ENCODE measurements at places on chromosomes 1 and 21. TPM values are rescaled to one million over a fixed set of nuclear protein-coding genes. Genes with fewer than 3 reads are reported as not detected.

SHISAL2A gene
- total RNA-seq, result 0.81 TPM

HCRTR1 gene
- not detected for total RNA-seq

PRAMEF13 gene
- not detected for total RNA-seq

GRCh38 chr1:200692316-200692715, 22.6 kb upstream of the DDX59 start:
- no peaks in the 10 kb centered on the region for H3K27me3 ChIP-seq
- H3K36me3 ChIP-seq, result no peaks in the 10 kb centered on the region
- H3K27ac ChIP-seq, result no peak overlapping the region
- no peak for DNase-seq
- H3K4me3 ChIP-seq, result no peak overlapping the region
- no peaks in the 10 kb centered on the region for H3K4me1 ChIP-seq

- no peaks in the 10 kb centered on the region for H3K4me1 ChIP-seq
- no peak for DNase-seq
- no peak overlapping the region for H3K27ac ChIP-seq
- H3K4me3 ChIP-seq, result no peak overlapping the region
Measured at GRCh38 chr1:171873664-171874063, 32.4 kb downstream of the DNM3 start.
